Breast epithelium (tissue), 4 donors: ENCODE measurements at places on chromosomes 2 and 18. TPM values are rescaled to one million over a fixed set of nuclear protein-coding genes. Genes with fewer than 3 reads are reported as not detected.

- no peak for DNase-seq
Measured at GRCh38 chr18:80124131-80124530, 15.1 kb downstream of the ADNP2 start.

GRCh38 chr18:2515908-2516625, 55.2 kb downstream of the METTL4 start:
- no peak for DNase-seq

DNA sequence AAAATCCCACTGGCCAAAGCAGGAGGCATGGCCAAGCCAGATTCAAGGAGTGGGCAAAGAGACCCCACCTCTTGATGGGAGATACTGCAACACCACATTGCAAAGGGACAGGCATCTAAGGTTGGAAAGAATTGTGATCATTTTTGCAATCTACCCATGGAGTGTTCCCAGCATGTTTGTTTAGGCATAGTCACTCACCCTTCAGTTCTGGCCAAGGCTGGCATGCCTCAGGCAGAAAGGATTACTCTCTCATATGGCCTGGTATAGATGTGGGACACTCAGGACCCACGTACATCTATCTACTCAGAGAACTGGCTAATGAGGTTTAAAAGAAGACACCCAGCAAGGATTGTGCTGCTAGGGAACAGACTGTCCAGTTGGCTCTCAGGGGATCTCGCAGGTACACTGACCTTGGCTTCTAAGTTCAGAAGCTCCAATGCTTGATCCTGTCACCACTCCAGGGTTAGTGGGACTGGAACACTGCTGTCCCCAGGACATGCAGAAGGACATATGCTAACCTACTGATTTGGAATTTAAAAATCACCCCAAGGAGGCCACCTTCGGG, 183.7 kb downstream of the KLHL29 start:
- no peak for DNase-seq

DNA sequence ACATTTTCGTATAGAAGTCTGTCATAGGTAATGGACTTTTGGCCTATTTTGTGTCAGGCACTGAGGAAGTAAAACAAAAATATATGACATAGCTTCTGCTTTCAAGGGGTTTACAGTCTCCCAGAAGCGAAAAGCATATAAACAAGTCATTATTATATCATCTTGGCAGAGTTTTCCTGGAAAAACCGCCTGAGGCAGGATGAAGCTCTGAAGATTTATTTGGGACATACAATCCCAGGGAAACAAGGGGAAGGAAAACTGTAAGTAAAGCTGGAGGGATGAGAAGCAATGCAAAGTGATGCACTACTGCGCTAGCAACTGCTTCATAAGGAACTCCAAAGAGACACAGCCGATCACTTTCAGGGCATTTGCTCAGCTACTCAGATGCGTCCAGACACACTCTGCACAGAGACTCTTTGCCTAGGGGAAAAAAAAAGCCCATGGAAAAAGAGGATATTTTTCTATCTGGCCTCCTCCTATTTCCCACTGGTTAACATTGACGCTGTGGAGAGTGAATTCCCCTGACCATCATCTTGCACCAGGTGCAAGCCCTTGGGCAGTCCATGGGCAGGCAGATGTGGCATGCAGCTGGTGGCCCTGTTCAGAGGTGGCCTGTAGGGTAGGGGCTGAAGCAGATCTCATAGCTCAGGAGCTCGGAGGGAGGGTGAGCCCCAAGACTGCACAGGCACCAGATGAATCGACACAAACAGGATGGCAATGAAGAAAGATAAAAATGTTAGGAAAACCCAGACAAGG, 158.1 kb downstream of the METTL4 start:
- no peak for DNase-seq

GRCh38 chr18:40307627-40308026, 1647.4 kb upstream of the PIK3C3 start:
- no peak for DNase-seq

Gene LBX2
- total RNA-seq, result 0.29 TPM

Gene CDKL4
- total RNA-seq, result 0.33 TPM

DNA sequence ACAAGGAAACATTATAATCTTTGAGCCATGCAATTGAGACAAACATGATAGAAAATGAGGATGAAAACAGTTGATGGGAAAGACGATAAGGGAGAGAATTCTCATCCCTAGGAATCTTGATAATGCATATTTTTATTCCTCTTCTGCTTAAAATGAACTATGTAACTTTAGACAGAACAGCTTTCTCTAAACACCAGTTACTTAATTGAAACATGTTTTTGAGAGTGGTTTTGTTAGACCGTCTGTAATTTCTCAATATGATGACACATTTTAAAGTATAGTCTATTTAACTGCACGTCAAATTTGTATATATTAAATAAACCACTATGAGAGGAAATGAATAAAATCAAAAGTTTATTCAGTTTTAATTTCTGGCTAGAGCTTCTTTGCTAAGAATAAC, 1453.9 kb upstream of the NXPH2 start:
- DNase-seq, result no peak

GRCh38 chr2:100270381-100271146, 51.7 kb downstream of the LONRF2 start:
- no peak for DNase-seq

GRCh38 chr2:175728032-175728431, 274.0 kb downstream of the LNPK start:
- no peak for DNase-seq

- no peak for DNase-seq
Measured at GRCh38 chr2:182592691-182593393, 123.2 kb upstream of the DNAJC10 start.

GRCh38 chr18:52387175-52387574, 47.2 kb downstream of the DCC start:
- no peak for DNase-seq

Gene MYL1
- total RNA-seq, result not detected

DNA sequence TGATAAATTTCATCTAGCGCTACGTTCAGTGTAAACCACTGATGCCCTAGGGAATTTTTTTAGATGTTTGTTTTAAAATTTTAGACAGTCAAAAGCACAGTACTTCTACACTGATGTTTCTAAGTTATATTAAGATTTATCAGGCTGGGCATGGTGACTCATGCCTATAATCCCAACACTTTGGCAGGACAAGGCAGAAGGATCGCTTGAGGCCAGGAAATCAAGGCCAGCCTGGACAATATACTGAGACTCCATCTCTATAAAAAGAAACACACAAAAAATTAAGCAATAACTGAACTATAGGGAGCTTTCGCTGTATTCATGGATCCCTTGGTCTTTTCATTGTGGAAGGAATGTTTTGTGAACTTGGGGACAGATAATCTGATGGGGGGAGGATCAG, 50.6 kb upstream of the MAPRE2 start:
- DNase-seq, result no peak

DNA sequence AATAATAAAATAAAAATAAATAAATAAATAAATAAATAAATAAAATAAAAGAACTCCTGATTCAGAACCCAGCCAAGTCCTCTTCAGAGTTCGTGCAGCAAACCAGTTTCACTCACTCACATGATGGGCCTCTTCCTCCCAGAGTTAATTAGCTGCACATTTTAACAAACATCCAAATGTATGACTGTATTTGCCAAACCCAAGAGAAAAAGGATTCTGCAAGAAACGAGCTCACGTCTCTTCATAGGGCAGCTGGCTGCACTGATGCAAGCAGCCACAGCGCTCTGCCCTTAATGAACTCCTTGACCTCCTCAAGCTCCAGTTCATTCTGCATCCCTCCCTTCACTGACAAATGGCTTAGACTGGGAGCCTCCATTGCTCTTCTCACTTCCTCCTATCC, 55.1 kb downstream of the MREG start:
- DNase-seq, result no peak

Gene VWA3B
- total RNA-seq, result not detected

- DNase-seq, result no peak
Measured at GRCh38 chr2:73307720-73308119, 14.4 kb upstream of the EGR4 start.

DNA sequence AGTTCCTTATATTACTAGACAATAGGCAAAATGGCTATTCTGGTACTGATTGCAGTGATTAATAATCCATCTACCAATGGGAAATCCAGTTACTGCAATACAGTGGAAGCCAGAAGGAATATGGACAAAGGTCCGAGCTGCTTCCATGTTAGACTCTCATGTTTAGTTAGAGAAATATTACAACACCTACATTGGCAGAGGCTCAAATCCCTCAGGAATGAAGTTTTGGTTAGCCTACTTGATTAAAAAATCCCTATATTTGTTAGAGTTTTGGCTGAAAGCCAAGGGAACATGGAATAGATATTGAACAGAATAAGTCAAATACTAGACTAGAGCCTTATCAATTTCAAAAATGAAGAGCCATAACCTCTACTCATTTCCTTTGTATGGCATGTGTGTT, 48.5 kb downstream of the ARL6IP6 start:
- DNase-seq, result no peak

DNA sequence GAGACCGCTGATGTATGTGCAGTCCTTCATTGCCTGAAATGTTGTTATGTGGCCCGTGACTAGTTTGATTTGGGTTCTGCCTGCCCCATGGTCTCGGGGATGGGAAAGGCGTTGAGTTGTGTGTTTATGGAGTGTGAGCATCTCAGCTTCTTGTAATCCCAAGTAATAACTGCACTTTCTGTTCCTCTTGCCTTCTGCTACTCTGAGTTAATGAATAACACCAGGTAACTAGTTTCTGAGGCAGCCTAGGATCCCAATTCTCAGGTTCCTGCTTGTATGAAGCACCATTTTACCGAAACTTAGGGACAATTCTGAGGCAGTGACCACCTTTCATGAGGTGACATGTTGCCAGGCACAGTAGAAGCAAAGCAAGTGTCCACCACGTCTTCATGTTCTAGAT, 170.0 kb downstream of the ALK start:
- DNase-seq, result no peak

- no peak for DNase-seq
Measured at GRCh38 chr2:142824756-142825155, 52.7 kb upstream of the KYNU start.

GRCh38 chr2:174485788-174486562, 854 bp downstream of the GPR155 start:
- no peak for DNase-seq

Gene CRYGD
- not detected for total RNA-seq

DNA sequence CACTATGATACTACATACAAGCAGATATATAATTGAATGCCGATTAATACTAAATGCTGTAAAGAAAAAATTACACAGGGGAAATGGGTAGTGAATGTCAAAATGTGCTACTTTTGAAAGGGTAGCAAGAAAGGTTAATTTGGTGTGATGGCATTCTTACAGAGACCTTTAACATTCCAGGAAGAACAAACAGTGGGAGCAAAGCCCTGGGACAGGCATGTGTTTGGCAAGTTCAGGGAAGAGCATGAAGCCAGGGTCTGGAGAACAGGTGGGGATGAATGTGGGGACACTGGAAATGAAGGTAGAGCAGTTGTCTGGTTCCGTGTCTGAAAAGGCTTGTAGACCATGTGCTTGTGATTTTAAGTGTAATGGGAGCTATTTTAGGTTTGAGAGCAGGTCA, 82.2 kb upstream of the CYTIP start:
- DNase-seq, result no peak

Gene MAB21L4
- total RNA-seq, result 0.15 TPM

- DNase-seq, result no peak
Measured at GRCh38 chr2:182868054-182868796, 1.8 kb upstream of the FRZB start.

DNA sequence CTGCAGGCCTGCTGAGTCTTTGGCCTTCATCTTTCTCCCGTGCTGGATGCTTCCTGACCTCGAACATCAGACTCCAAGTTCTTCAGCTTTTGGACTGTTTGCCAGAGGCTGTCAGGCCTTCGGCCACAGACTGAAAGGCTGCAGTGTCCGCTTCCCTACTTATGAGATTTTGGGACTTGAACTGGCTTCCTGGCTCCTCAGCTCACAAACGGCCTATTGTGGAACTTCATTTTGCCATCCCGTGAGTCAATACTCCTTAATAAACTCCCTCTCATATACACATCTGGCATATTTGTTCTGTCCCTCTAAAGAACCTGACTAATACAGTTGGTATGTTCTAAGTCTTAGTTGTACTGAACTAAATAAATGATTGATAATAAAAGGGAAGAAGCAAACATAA, 702.8 kb upstream of the LINC00305 start:
- DNase-seq, result no peak

- DNase-seq, result no peak
Measured at GRCh38 chr18:70294471-70295191, 5.8 kb downstream of the SOCS6 start.

- no peak for DNase-seq
Measured at GRCh38 chr2:214651451-214651850, 158.0 kb downstream of the BARD1 start.

DNA sequence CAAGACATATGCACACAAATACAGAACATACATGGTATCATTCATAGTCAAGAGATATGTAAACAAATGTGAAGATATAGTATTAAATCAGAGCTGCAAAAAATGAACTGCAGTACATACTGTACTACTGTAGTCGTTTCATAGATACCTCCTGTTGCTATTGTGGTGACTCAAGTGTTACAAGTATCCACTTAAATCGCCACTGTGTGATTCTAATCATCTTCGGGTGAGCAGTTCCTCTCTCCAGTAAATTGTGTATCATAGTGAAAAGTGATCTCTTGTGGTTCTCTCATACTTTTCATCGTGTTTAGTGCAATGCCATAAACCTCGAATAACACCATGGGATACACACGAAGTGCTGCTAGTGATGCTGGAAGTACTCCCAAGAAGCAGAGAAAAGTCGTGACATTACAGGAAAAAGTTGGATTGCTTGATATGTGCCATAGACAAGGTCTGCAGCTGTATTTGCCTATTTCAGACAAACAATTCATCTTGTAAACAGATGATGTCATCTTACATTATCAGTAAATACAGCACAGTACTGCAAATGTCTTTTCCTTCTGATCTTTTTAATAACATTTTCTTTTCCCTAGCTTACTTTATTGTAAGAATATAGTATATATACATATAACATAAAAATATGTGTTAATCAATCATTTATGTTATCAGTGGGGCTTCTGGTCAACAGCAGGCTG, 222.2 kb downstream of the BCL11A start:
- no peak for DNase-seq

- DNase-seq, result no peak
Measured at GRCh38 chr18:69987870-69988269, 40.2 kb upstream of the CD226 start.

DNA sequence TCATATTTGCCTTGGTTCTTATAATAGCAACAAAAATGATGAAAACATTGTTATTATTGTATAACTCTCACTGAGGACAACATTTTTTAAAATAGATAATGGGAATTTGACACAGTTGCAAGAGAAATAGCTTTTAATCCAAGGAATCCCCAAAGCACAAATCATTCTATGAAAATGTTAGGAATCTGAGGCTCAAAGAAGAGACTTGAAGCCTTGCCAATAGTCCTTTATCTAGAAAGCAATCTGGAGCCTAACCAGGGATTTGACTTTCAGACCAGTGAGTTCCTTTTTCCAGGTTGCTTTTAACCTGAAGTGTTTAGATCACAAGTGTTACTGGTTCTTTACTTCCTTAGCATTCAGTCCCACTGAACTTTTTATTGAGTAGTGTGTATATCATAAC, 574.5 kb upstream of the ZEB2 start:
- DNase-seq, result no peak

DNA sequence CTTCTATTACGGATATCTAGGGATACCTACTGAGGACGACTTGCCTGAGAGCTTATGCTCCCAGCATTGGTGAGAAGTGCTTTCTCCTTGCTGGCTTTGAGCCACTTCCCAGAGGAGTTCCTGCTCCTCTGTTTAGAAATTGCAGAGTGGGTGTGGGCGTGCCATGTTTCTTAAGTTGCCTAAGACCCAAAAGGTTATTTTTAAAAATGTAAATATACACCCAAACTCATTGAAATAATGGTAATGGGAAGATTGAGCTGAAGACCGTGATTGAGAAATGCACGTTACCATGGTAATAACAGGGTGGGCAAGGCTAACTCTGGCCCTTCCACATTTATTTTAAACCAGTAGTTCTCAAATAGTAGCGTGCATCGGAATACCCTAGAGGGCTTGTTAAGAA, 17.2 kb upstream of the TMEM200C start:
- DNase-seq, result no peak

Gene KIF1A
- not detected for total RNA-seq
